ENCODE measurements at places on chromosomes 5 and 9.

- DNase-seq = peak; percentile 42
Observed at GRCh38 chr9:76732341-76732958, 31.8 kb upstream of the PCA3 start.

- DNase-seq = peak; percentile 27
Observed at GRCh38 chr9:78383130-78383529, 86.2 kb downstream of the PSAT1 start.

- DNase-seq = peak; percentile 99
Observed at GRCh38 chr9:16964228-16964627, 93.8 kb upstream of the BNC2 start.

DNA sequence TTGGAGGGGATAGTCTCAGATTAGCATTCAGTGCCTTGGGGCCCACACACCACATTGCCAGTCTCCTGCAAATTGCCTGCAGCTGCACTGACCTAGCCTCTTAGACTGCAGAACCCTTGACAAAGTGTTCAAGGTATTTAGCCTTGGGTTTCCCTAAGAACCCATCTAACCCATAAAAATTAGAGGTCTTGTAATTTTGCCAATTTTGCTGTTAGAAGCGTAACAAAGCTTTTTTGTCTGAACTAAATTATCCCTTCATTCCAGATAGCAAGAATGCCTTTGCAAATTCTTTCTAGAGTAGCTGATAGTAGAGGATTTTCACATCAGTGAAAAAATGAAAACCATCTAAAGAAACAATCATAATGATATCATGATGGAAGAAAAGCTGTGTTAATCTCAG lies 74.0 kb upstream of the CCNG1 start:
- peak; percentile 56 for DNase-seq

- no peak for DNase-seq
Observed at GRCh38 chr9:130010151-130010988, 32.6 kb downstream of the FNBP1 start.

DNA sequence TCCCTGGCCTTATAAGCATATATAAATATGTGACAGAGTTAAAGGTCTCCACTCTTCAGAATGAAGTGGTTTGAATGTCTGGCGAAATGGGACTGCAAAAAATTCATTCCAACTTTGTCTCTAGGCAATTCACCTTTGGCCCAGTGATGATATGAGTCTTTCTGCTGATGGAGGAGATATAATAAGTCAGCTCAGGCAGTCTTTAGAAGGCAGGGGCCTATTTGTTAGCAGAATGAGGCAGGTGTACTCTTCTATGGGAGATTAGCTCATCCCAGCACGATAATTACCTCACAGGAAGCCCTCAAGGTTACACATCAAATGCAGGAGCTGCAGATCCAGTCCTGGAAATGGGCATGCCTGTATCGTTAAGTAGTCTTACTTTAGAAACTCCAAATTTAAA lies 300.5 kb downstream of the NR2F1-AS1 start:
- no peak for DNase-seq

DNA sequence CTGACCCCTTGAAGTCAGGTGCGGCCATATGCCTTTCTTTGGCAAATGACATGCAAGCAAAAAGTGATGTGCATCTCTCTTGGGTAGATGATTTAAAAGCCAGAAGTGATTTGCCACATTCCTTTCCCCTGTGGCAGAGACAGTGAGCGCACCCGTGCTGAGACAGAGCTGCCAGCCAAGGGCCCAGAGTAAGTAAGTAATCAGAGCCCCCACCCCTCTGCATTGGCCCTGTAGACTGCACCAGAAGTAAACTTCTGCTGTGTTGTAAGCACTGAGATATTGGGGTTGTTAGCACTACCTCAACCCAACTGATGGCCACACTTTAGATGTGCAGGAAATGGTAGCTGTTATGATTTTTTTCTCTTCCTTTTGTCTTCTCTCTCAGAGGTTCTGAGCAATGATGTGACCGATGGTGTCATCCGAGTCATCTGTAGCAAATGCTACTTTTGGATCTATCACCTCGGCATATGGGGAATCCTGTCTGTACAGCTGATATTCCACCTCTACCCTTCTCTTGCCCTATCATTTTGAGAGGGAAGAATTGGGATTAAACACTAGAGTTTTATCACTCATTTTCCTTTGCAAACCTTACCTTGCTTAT lies 58.0 kb downstream of the DOCK2 start:
- DNase-seq = no peak

DNA sequence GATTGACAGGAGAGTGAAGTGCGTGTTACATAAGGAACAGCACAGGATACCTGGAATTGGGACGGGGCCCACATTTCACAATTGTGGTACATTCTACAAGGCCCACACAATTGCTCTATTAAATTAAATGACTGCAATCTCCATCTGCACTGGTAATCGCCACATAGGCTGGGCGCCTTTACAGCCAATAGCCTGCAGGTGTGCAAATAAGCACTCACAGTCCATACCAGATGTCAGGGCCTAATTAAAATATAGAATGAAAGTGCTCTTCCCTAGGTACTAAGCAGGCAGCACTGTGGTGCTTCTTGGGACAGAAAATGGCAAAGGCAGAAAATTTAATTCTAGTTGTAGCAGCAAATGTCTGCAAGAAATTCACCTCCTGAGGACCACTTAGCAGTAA lies 82.7 kb downstream of the ATP10B start:
- DNase-seq = no peak

- DNase-seq = peak; percentile 78
Observed at GRCh38 chr5:56012281-56012963, 17.7 kb upstream of the IL6ST start.

DNA sequence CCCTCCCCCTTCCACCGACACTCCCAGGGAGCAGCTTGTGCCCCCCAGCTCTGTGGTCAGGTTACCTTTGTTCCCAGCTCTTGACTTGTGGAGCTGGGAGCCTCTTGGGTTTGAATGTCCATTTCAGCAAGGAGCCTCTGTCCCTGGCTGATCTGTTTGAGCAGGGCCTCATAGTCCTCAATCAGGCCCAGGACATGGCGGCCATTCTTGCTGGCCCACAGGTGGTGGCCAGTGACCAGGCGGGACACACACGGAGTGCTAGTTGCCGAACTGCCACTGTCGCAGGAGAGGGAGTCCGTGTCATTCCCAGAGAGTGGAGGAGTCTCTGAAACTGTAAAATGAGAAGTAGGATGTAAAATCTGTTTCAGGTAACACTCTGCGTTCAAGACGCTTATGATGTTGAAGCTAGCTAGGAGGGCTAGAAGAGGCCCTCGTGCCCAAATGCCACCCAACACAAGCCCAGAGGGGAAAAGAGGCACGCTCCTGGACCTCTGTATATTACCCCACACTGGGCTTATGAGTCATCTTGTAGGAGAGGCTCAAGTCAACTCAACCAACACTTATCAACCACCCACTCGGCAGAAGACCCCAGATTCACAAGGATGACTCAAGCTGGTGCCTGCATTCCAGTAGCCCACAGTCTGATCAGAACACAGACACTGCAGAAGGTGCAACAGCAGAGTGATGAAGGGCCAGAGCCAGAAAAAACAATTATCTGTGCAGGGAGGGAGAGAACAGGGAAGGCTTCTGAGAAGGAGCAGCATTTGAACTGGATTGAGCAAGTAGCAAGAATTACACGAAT lies 177.0 kb downstream of the CDK5RAP2 start:
- peak; percentile 100 for DNase-seq

DNA sequence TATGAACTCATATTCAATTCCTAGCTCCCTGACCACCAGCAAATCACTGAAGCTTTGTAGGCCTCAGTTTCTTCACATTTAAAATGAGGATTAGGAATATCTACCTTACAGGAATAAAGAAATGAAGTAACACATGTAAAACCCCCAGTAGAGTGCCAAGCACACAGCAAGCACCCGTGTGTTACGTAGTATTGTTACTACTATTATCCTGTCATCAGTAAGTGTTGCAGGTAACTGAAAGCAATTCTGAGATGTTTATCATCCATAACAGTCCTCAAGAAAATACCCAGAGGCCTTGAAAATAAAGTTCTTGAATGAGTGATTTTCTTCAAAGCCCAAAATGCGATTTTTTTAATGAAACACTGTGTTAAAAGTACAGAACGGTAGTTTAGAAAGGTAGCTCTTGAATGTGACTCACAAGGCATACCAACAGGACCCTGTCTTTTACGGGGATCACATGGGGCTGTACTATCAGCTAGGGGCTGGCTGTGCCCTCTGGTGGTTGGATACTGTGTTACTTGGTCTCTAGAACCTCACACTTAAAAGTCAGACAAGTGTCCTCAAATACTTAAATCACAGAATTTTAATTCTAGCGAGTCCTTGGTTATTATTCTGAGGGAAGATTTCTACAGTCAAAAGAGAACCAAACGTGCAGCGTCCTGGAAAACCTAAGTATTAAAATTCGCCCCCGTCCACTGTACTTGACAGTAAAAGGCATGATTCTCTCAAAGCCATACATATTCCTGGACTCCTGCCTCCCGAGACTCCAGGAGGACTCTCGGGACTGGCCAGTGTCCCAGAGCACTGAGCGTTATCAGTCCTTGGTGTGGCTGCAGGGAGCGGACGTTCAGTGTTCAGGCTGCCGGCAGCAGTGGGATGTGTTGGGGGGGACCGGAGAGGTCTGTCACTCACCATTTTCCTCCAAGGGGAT lies 725 bp downstream of the NDUFB6 start:
- DNase-seq = peak; percentile 68

GRCh38 chr9:78863531-78863930 lies 566.6 kb downstream of the PSAT1 start:
- peak; percentile 30 for DNase-seq

DNA sequence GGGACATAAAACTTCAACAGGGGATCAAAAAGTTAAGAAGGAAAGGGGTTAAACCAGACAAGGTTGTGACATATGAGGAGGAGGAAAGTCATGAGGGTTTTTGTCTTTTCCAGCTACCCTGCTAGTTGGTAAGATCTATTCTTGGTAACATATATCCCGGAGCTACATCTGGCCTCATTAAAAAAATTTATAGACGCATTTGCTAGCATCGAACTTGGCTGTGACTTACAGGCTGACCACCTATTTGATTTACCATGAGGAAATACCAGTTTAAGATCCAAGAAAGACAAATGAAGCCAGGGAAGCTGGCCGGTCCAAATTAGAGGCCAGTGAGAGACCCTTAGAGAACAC lies 87.6 kb upstream of the NIPAL4 start:
- DNase-seq = no peak

DNA sequence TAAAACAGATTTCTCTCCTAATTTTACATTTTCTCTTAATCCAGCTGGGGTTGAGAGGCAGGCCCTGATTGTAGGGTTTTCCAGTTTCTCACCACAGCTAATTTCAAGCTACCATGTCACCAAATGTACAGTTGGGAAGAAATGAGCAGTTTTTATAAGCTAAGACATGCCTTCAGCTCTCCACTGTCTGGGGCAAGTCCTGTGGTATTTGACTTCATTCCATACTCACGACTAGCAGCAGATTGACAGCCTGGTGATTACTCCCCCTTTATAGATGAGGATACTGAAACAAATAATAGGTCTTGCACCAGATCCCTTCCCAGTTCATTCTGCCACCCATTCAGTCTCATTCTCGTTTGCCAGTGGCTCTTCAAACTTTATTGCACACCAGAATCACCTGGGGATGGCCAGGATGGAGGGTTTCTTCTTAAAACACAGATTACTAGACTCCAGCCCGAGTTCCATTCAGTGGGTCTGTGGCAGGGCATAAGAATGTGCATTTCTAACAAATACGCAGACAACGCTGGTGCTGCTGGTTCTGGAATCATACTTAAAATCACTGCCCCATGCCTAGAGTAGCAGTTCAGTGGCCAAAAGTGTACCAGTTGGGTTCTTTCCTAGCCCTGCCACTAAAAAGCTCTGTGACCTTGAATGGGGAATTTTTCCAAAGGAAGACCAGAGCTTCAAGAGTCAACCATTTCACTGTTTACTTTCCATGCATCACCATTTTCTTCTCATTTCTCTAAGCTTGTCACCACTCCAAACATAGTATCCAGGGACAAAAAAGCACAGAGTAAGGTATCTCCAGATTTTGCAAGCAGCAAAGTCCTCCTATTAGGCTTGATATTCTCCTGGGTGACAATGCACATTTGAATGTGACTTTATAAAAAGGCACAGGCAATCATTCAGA lies 64.3 kb downstream of the CSNK1A1 start:
- DNase-seq = peak; percentile 75

DNA sequence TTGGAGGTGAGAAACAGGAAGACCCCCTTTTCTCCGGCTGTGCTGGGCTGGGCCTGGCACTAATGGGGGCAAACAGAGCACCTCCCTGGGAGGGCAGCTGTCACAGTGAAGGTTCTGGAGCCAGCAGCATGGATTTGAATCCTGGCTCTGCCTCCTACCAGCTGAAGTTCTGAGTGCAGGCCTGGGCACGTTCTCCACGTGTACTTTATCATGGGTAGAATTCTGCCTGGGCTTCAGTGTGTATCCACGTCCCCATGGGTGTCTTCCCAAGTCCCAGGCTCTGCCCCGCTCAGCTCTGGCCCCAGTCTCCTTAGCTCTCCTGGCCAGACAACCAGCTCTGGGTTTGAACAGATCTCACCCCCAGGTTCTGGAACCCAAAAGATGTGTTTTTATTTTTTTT lies 223.2 kb downstream of the PBX3 start:
- no peak for DNase-seq

DNA sequence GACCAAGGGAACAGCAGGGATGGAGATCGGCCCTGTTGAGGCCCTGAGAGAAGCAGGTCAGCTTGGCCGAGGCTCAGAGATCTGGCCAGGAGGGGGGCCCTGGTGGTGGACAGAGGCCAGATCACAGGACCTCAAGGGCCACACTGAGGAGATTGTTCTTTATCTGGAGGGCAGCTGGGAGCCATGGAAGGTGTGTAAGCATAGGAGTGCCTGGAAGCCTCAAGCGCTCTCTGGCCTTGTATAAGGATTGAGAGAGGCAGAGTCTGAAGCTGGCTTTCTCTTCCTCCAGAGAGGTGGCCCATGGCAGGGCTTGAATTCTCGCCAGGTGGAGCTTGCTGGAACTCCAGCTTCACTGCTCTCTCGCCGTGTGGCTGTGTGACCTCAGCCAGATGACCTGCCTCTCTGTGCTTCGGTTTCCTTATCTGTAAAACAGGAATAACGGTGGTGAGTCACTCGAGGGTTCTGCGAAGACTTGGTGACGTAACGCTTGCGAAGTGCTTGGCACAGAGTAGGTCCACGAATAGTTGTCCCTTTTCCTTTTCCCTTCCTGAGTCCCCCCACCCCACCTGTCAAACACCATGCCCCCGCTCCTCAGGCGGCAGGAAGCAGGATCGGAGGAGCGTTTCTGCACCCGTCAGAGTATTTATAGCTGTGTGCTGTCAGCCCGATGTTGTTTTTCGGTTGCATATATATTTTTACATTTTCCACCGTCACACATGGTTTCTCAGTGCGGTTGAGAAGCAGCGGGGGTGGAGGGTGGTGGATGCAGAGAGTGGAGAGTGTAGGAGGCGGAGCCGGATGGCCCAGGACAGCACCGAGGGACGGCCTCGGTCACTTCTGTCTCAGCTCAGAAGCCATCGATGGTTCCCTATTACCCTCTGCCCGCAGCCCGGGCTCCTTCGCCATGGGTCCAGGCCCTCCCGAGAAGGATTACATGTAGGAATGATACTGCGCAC lies 17.0 kb upstream of the CRB2 start:
- peak; percentile 30 for DNase-seq

- no peak for DNase-seq
Observed at GRCh38 chr9:113349445-113350094, at the start of gene BSPRY. BSPRY (plus strand) TSS chr9:113349541; CDS start chr9:113349580, 39 bp downstream.

All from astrocyte (in vitro differentiated cells and primary cell).